ENCODE measurements at places on chromosomes 7 and 10.

GRCh38 chr10:36462194-36462593 is 663.2 kb upstream of the ANKRD30A start:
- no peak for DNase-seq

GRCh38 chr7:30255064-30255769 is 29.2 kb upstream of the ZNRF2 start:
- no peak for DNase-seq

GRCh38 chr7:74412056-74412455 is 41.6 kb upstream of the GTF2IRD1 start:
- DNase-seq = peak; percentile 61

DNA sequence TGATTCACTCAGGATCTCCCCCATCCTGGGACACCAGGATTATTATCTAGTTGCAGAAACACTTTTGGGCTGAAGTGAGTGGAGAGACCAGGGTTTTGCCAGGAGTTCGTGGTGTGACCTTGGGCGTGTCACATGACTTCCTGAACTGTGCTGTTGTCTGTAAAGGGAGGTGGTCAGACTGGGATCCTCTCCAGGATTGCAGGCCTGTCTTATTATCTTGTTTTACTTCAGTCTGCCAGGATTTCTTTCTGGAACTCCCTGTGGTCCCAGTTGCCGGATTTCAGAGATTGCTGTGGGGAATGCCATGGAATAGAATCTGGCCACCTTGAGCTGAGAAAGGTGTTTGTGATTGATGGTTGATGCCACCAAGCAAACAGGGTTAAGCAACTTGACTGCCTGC is 35.8 kb downstream of the CRCP start:
- no peak for DNase-seq

- no peak for DNase-seq
Observed at GRCh38 chr7:10474048-10474447, 499.6 kb upstream of the PHF14 start.

DNA sequence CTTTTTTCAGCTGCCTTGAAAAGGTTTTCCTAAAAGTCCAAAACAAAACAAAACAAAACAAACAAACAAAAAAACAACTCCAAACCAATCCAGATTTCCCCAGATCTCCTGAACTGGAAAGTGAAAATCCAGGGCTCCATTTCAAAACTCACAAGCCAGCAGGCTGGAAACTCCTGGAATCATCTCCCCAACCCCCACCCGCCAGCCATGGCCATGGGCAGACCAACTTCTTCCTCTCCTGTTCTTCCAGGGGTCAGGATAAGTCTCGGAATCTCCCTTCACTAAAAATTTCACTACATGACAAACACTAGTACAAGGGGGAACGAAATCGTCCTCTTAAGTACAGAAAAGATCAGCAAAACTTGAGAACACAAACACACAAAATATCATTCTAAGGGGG is 40.4 kb downstream of the GNA12 start:
- no peak for DNase-seq

DNA sequence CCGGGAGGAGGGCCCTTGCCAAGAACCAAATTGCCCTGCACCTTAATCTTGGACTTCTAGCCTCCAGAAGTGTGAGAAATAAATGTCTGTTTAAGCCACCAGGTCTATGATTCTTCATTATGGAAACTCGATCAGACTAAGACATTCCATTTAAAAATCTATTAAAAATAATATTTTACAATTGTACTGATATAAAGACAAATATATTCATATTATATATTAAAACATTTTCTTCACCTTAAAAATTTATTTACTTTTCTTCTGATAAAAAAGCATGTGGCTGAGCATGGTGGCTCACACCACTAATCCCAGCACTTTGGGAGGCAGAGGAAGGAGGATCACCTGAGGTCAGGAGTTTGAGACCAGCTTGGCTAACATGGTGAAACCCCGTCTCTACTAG is 72.4 kb upstream of the CHST15 start:
- DNase-seq = no peak

GRCh38 chr10:116973946-116974455 is 31.0 kb downstream of the SHTN1 start:
- DNase-seq = no peak

- no peak for DNase-seq
Observed at GRCh38 chr10:49212783-49213182, 24.6 kb upstream of the TMEM273 start.

- peak; percentile 53 for DNase-seq
Observed at GRCh38 chr10:97399843-97400545, 1.1 kb downstream of the RRP12 start.

- DNase-seq = peak; percentile 18
Observed at GRCh38 chr7:388961-389701, 99.2 kb downstream of the FOXL3 start.

DNA sequence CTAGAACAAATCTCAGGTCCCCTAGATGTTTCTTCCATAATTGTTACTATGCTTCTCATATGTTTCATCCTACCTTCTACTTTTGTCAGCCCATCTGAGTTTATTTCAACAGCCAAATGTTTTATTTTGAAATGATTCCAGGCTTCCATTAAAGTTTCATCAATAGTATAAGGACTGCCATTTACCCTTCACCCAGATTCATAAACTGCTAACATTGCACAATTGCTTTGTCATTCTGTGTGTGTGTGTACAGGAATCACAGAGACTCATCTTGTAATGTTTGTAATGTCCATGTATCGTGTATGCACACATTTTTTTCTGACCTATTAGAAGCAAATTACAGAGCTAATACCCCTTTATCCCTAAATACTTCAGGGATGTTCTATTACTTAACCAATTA is 25.5 kb downstream of the MMRN2 start:
- DNase-seq = no peak

- no peak for DNase-seq
Observed at GRCh38 chr10:8852546-8852945, 798.1 kb downstream of the GATA3 start.

GRCh38 chr10:114009281-114009996 is 34.2 kb upstream of the ADRB1 start:
- no peak for DNase-seq

- DNase-seq = no peak
Observed at GRCh38 chr10:75283671-75284470, 48.1 kb upstream of the COMTD1 start.

DNA sequence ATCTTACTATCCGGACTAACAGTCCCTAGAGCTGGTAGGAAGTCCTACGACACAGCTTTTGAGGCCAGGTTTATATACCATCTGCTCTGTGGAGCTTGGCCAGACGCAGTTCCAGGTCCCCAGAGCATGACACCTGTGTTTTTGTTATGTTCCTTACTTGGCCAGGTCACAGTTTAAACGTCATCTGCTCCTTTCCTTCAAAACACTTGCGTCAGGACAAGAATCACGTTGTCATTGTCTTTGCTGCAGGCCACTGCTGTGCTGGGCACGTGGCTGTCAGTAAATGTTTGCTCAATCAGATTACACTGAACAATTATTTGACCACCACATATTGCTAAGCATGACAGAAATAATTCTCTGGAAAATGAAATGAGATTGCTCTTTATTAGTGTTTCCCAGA is 23.9 kb downstream of the SLC18A2 start:
- no peak for DNase-seq

DNA sequence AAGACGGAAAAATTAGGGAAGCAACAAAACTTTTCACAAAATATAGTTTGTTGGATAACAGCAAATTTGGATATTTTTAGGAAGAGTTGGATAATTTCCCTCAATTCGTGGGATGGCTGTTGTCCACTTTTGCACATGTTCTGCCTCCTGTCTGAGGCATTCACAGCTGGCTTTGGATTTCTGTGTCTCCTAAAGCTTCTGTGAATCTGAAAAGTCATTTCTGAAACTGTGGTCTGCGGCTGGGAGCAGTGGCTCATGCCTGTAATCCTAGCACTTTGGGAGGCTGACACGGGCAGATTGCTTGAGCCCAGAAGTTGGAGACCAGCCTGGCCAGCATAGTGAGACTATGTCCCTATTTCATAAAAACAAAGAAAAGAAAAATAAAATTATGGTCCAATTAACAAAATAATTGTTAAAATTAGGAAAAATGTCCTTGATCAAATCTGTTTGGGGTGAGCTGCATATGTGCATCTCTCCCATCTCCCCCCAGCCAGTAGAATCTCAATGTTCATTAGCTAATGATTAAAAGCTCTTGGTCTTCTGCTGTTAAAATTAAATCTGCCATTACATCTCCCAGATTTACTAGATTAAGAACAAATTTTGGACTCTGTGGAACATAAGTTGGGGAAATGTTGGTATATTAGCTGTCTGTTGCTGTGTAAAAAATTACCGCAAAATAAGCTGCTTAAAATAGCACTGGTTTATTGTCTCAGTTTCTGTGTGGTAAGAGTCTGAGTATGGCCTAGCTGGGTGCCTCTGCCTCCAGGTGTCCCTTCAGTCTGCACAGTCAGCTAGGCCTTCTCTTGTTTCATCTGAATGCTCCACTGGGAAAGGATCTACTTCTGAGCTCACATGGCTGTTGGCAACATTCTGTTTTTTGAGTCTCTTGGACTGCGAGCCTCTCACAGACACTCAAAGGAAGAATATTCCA is 332.0 kb upstream of the FZD1 start:
- no peak for DNase-seq

DNA sequence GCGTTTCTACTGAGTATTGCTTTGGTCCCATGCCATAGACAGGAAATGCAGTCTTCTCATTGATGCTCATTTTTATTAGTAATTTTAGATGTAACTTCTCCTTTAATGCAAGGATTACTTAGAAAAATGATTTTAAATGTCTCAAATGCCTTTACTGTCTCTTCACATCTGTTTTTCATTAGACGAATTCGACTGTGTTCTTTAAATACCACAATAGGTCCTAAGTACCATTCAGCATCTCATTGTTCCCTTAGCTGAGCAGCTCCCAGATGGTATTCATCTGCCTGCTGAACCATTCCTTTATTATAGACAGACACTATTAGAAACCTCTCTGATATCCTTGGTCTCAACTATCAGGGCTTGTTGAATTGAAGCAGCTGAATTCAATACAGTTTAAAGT is 113.6 kb downstream of the LSMEM1 start:
- no peak for DNase-seq

DNA sequence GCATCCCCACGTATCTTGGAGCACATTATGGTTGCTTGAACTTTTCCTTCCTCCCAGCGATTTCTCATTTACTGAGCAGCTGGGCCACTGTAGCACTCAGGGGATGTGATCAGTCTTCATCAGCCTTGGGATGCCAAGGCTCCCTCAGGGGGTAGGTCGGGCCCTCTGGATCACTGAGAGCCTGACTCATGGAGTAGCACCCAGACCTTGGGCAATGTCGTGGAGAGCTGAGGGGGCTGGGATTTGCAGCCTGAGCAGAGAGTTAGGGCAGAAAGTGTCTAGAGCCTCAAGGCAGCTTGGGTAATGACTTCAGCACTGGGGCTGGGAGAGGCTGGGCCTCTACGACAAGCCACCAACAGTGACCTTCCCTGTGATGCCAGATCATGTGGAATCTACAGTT is 86.5 kb upstream of the CXCL12 start:
- no peak for DNase-seq

GRCh38 chr7:78267141-78267540 is 468.6 kb downstream of the PHTF2 start:
- no peak for DNase-seq

- no peak for DNase-seq
Observed at GRCh38 chr7:98066208-98066607, 40.5 kb upstream of the LMTK2 start.

- no peak for DNase-seq
Observed at GRCh38 chr7:438916-439315, 80.7 kb downstream of the PDGFA start.

DNA sequence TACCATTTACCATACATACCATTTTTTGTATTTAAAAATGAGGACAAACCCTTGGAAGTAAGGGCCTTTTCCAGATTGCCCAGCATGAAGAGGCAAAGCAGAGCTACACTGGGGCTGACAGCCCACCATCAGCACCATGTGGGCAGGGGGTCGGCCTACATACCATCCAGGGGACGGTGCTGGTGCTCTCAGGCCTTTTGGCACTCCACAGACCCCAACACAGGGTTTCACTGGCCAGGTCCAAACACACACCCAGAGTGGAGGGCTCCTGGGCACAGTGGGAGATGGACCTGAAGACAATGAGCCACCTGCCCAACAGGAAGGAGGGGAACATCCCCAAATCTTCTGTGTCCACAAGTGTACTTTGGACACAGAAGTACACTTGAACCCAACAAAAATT is 69.2 kb upstream of the CAMK2B start:
- DNase-seq = no peak

DNA sequence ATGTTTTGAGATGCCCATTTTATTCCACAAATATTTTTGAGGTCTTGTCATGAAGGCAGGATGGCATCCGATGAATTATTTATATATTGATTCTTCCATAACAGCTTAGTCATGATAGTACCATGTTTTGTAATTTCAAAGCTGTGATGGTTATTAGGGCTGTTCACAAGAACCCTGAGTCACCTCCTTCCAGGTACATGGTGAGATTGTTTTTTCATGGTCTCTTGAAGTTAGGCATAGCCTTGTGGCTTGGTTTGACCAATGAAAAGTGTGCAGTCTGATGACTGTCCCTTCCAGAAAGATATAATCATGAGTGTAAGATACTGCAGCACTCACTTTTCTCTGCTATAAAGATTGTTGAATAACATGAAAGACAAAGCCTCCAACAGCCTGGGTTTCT is 274.8 kb downstream of the FGFR2 start:
- no peak for DNase-seq

DNA sequence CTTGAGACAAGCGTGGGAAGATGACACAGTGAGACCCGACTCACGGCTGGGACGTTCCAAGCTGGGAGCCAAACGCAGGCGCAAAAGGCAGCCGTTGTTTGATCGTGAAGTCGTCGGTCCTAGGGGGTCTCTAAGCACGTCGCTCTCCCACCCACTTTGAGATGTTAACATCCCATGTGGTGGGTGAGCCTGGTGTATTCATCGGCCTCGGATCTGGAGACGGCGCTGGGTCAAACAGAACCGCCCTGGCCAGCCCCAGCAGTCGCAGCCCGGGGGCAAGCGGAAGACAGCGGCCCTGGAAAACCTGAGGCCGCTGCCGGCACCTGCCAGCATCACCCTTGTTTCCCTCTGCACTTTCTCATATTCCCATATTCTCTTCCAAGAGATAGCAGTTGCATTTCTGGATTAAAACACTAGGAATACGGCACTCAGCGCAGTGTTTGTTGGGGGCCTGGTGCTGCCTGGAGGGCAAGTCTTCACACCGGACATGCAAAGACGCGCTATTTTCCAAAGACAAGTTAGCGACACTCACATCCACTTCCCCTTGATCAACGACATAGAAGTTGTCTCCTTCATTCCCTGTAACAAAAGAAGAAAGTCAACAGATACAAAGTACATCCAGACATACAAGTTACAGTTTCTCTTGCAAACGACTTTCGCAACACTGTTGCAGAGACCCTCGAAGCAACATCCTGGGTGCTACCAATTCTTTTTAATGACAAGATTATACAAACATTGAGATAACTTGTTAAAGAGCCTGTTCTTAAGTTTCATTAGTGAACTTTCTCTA is 86.2 kb upstream of the PDGFA start:
- DNase-seq = no peak

DNA sequence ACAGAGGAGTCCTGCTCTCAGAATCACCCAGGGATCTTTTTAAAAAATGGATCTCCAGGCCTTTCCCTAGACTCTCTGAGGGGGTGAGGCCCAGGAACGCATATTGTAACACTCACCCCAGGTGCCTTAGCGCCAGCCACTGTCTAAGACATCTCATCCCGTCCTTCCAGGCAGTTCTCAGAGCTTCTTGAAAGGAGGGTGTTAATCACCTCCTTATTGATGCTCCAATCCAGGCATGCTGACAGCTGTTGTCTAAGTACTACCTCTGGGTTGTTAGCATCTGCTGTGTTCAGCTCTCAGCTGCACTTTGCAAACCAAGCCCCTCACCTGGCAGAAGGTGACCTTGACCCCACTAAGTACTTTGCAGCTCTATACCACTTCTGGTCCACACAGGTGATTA is 36.0 kb downstream of the KIAA1549 start:
- peak; percentile 66 for DNase-seq

Measured in D341Med (cell line).